AG08396 (cell line): ENCODE measurements at places on chromosomes 4 and X.

DNA sequence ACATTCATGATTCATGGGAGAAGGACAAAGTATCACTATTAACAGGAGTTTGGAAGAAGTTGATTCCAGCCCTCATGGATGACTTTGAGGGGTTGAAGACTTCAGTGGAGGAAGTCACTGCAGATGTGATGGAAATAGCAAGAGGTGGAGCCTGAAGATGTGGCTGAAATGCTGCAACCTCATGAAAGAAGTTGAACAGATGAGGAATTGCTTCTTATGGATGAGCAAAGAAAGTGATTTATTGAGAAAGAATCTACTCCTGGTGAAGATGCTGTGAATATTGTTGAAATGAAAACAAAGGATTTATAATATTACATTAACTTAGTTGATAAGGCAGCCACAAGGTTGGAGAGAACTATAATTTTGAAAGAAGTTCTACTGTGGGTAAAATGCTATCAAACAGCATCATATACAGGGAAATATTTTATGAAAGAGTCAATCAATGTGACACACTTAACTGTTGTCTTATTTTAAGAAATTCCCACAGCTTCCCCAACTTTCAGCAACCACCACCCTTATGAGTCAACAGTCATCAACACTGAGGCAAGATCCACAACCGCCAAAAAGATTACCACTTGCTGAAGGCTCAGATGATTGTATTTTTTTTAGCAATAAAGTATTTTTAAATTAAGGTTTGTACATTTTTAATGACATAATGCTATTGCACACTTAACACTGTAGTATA lies 302.6 kb downstream of the CBLL2 start:
- no peak for DNase-seq

GRCh38 chrX:40539214-40540142 lies 41.3 kb upstream of the ATP6AP2 start:
- peak; percentile 64 for DNase-seq

GRCh38 chr4:186730621-186731020 lies 7.0 kb upstream of the FAT1 start:
- no peak for DNase-seq

GRCh38 chrX:16589211-16589610 lies 60.7 kb upstream of the S100G start:
- peak; percentile 35 for DNase-seq

- peak; percentile 25 for DNase-seq
Measured at GRCh38 chr4:72295966-72296557, 264.3 kb downstream of the NPFFR2 start.
